ENCODE measurements at places on chromosomes 13 and 19.

- DNase-seq = no peak
These were observed 103.5 kb upstream of the AKAP11 start for GRCh38 chr13:42168496-42168895.

GRCh38 chr19:2685204-2685704 lies 17.2 kb downstream of the GNG7 start:
- DNase-seq = no peak

- no peak for DNase-seq
These were observed 62.6 kb downstream of the AP1M1 start for GRCh38 chr19:16260160-16260811.

DNA sequence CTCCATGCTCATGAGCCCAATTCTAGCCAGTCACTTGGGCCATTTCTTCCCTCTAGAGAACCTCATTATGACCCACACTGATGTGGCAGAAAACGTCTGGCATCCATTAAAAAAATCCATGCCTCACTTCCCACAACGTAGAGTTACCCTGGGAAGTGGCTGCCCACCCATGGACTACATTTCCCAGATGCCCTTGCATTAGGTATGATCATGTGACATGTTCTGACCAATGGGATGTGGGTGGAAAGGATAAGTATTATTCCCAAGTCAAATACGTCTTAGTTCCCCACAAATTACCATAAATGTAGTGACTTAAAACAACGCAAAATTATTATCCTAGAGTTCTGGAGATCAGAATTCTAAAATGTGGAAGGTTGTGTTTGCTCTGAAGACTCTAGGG lies 47.9 kb upstream of the ZNRF4 start:
- DNase-seq = no peak

DNA sequence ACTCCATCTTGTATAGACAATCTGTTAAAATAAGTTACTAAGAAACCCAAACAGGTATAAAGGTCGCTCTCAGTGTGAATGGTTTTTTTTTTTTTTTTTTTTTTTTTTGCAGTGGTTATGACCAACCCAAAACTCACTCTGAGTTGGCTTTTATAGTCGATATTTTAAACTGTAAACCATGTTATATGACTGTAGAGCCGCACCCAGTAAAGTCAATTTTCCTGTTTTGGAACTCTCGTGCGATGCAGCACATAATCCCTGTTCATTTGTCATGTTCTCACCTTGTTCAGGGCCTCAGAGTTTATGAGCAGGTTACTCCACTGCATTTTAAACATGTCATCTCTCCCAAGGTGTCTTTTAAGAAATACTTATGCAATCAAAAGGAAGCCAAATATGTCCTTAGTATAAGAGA lies 112.5 kb downstream of the KLF5 start:
- no peak for DNase-seq

DNA sequence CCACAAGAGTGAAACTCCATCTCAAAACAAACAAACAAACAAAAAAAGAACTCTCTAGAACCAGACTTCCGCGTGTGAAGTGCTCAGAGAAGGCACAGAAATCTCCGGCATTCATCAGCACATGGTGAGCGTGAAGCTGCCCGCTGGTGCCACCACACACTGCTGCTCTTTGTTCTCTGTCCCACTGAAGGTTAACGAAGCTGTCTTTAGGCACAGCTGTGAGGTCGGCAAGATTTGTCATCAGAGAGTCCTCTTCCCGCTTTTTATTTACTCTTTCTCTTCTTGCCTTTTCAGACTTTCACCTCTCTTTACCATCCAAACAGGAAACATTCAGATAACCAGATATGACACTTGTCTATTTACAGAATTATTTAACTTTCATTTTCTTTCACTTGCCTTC lies 115.2 kb upstream of the ARGLU1 start:
- no peak for DNase-seq

GRCh38 chr19:32350471-32350865 lies 5.1 kb downstream of the ZNF507 start:
- no peak for DNase-seq

DNA sequence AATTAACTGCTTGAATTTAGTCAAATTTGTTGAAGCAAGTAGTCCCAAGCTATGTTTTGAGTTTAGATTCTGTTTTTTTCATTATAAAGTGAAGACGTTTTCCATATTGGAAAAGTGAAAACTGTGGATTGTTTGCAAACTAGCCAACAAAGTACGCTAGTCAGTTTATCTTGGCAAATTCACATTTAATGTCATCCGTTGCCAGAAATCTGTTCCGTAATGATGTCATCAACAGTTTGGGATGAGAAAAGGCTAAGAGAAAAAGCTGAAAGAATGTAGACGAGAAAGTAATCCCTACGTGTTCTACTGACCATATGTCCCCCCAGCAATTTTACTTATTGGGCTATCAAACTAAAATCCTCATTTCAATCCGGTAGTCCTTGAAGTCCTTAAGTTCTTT lies 419.6 kb downstream of the GPC6 start:
- no peak for DNase-seq

DNA sequence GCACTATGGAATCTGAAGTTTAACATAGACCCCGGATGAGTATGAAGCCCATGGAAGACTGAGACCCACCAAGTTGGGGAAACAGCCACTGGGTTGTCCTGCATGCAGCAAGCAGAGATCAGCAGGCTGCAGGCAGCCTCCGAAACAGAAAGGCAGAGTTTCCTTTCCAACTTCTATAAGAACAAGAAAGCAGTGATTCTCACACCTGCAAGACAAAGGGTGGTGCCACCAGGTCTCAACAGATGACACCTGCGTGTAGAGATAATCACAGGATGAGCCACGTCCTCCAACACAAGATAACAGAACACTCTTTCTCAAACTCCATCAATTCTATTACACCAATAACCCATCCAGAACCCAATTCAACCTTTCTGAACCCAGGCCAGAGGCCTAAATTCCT lies 457.9 kb downstream of the FOXO1 start:
- DNase-seq = no peak

DNA sequence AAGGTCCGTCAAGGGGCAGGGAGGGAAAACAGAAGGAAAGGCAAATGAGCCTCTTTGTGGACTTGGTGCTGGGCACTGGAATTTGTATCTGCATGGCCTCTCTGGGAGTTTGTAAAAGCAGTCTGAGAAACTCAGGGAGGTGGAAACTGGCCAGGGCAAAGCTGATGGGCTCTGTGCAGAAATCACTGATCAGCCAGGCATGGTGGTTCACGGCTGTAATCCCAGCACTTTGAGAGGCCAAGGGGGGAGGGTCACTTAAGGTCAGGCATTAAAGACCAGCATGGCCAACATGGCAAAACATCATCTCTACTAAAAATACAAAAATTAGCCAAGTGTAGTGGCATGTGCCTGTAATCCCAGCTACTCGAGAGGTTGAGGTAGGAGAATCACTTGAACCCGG lies 369.9 kb upstream of the ZNF507 start:
- DNase-seq = no peak

DNA sequence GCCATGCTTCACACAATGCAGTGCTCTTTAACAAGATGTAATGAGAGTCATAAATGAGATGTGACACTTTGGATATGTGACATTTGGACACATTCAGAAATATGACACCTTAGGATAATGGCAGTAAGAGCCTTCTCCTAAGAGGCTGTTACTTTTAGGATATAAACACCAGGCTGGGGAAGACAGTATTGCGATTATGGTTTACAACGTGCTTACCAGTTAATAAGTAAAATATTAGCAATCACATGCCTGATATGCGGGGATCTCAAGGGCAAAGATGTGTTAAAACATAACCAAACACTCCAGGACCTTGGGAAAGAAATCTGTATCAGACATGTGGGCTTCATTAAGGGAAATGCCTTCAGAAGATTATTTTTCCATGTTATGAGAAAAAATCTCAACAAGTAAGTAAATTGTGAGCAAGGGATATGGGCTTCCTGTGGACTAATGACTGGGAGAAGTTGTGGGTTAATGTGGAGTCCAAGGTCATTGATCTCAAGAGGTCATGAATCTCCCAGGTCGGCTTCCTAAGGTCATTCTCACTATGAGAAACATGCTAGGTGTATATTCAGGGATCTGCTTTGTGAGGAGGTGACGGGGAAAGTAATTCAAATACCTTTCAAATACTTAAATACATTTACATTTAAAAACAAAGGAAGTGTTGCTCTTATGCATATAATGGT lies 105.3 kb downstream of the STARD13 start:
- no peak for DNase-seq

DNA sequence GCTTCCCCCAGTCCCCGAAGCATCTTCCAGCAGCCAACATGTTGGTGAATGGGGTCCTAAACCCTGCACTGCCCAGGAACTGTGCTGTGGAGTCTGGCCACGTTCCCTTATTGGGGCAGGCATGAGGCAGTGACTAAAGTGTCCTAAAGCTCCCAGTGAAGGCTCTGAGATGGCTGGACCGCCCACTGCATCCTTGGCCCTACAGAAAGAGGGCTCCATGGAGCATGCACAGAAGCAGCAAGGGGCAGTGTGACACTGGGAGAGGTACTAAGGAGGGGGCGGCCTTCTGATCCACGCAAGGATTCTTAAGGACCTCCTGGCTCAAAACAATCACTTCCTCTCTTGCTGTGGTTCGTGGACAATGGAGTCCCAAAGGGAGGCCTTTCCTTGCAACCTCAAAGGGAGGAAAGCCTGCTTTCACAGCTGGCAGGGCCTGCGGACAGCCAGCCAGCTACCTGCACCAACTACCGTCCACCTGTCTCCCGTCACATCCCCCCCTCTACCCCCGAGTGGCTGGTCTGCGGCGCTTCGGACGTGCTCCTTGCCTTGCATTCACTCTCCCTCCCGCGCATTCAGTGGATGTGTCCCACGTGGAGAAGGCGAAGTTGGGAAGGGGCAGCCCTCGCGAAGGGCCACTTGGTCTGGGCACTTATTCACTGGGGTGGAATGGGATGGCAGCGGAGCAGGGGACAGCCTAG lies 63.9 kb upstream of the STARD13 start:
- peak; percentile 57 for DNase-seq

- no peak for DNase-seq
These were observed 137.2 kb upstream of the DACH1 start for GRCh38 chr13:72004246-72004645.

DNA sequence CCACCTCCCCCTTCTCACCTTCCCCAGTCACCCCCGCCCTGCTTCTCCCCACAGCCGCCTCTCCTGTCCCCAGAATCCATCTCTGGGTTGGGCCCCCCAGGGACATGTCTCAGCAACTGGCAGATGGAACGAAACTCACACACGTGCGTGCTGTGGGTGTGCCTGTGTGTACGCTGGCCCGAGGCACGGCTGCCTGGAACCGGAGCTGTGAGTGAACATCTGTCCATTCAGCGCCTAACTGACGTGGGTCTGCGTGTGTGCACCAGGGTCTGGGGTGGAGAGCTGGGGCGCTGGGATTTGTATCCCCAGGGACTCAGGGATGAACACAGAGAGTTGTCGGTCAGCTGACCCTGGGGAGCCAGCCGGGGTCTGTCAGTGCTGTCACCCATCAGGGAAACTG lies 752 bp upstream of the HAS1 start:
- DNase-seq = no peak

GRCh38 chr19:35740423-35741202 lies 1.6 kb downstream of the IGFLR1 start:
- peak; percentile 98 for DNase-seq

DNA sequence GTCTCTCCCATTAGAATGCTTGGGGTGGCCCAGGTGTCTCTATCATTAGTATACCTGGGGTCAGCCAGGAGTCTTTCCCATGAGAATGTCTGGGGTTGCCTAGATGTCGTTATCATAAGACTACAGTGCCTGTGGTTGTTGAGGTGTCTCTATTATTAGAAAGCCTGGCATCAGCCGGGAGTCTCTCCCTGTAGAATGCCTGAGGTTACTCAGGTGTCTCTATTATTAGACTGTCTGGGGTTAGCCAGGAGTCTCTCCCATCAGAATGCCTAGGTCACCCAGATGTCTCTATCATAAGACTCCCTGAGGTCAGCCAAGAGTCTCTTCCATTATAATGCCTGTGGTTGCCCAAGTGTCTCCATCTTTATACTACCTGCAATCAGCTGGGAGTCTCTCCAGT lies 1541.1 kb downstream of the UQCRFS1 start:
- DNase-seq = no peak

GRCh38 chr19:4115050-4115817 lies 8.7 kb downstream of the MAP2K2 start:
- no peak for DNase-seq

- no peak for DNase-seq
These were observed 148.3 kb downstream of the PDS5B start for GRCh38 chr13:32734511-32734910.

DNA sequence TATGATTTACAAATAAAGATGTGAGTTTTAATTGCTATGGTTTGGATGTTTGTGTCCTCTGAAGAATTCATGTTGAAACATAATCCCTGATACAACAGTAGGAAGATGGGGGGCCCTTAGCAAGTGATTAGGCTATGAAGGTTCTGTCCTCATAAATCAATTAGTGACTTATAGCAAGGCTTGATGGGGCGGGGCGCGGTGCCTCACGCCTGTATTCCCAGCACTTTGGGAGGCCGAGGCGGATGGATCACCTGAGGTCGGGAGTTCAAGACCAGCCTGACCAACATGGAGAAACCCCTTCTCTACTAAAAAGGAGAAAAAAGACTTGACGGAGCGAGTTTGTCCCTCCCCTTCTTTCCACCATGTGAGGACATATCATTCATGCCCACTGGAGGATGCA lies 2486.5 kb upstream of the PCDH20 start:
- DNase-seq = no peak

- DNase-seq = no peak
These were observed 83.6 kb downstream of the DCT start for GRCh38 chr13:94395860-94396259.

- DNase-seq = no peak
These were observed 9.9 kb upstream of the PRODH2 start for GRCh38 chr19:35822579-35822978.

DNA sequence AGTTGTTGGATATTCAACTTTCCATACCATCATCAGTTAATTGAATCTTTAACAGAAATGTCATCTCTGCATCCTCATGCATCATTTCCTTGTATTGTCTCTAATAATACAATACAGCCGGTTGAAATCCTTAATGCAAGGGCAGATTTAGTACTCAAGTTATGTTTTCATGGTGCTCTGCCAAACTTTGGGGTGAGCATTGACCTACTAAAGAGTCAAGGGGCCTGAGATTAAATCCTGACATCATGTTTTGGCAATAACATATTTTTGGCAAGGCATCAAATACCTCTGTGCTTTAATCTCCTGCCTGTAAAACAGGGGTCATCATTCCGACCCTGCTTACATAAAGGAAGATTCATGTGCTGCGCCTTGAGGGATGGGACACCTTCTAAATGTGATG lies 42.7 kb upstream of the ABCC4 start:
- no peak for DNase-seq

Measured in retina (tissue), 1 donor.